Stimulated activated CD8-positive, alpha-beta memory T cell treated with anti-CD3 and anti-CD28 coated beads, Interleukin-2, amount 100 ng/mL, for 1 hour (primary cell): ENCODE measurements at places on chromosomes 4 and X.

GRCh38 chr4:87497159-87497558 is 32.0 kb downstream of the SPARCL1 start:
- no peak for DNase-seq

GRCh38 chr4:73801692-73802091 is 34.8 kb upstream of the CXCL6 start:
- DNase-seq = no peak

DNA sequence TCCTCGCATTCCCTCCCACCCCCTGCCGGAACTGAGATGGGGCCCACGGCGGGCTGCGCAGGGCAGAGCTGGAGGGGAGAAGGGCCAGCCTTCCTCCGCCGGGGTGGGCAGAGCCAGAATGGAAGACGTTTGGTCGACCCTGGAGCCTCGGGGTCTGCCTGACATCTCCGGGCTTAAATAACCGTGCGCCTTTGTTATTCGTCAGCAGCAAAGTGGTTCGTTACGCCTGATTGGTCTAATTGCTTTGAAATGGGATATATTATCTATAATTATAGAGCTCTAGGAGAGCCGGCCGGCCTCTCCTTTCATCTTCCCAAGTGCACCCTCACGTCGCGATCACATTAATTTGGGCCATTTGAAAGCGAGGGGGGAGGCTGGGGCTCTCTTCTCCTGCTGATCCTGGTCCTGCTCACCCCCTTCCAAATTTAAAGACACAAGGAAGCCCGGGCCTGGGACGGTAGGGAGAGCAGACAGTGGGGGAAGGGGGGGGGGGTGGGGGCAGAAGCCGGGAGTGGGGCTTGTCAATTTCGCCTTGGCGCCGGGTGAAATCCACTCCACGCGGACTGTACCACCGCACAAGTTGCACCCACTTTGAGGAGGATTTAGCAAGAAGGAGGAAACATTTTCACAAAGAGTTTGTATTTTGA is 4.7 kb upstream of the MSX1 start:
- DNase-seq = no peak

GRCh38 chrX:54116391-54116790 is 66.7 kb downstream of the FAM120C start:
- no peak for DNase-seq

- no peak for DNase-seq
Measured at GRCh38 chr4:139401368-139401767, 52.6 kb upstream of the RAB33B start.

GRCh38 chr4:41212616-41213203 is 1.6 kb downstream of the APBB2 start:
- no peak for DNase-seq

- DNase-seq = no peak
Measured at GRCh38 chr4:26372525-26373172, 51.8 kb downstream of the RBPJ start.

GRCh38 chr4:70734168-70734954 is 12.6 kb downstream of the RUFY3 start:
- no peak for DNase-seq

DNA sequence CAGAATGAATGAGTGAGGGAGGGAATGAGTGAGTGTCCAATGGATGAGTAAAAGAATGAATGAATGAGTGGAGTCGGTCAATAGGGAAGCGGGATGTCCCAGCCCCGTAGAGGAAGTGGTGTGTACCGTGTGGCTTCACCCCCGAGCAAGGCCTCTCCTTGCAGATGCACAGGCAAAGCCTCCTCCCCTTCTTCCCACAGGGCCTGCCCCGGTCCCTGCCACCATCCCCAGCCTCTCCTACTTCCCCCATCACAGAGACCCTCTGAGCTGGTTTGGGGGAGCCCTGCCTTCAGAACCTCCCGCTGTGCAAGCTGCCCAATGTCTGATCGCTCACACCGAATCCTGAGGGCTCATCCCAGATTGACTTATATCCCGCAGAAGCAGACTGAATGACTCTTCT is 13.6 kb downstream of the HTRA3 start:
- DNase-seq = no peak

GRCh38 chr4:3442460-3442958 is 741 bp downstream of the HGFAC start:
- DNase-seq = no peak

DNA sequence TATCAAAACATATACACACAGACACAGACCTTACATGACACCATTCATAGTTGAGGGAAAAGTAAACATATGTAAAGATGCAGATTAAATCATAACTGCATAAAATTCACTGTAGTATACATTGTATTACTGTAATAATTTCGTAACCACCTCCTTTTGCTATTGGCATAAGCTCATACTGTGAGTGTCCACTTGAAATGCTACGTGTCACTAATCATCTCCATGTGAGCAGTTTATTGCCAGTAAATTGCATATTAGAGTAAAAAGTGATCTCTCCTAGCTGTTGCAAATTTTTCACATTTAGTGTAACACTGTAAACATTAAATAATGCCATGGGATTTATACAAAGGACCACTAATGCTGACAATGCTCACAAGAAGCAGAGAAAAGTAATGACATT is 256.7 kb upstream of the GNPDA2 start:
- no peak for DNase-seq

DNA sequence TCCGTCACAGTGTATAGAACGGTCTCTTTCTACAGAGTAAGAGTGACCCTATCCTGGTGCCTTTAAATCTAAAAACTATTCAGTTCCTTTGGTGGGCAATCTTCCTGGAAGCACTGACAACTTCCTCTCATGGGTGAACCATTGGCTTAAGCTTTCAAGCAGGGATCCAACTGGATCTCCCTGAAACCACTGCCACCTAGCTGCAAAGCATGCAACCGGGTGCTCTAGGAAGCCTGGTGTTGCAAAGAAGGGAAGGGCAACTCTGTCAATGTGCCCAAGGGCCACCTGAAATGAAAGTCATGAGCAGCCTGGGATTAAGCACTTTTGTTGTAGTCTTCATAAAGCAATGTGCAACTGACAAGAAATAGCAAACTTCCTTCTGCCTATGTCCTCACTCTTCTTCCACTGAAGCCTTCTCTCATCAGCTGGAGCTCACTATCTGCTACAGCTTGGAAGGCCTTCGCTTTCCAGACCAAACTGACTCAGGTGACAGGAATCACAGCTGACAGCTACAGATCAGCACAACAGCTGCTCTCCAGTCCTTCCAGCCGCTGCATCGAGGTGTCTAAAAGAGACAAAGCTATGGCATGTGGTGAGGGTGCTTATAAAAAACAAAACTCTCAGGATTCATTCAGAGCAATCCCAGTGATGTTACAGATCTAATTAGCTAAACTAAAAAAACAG is 46.1 kb downstream of the SETD7 start:
- no peak for DNase-seq

GRCh38 chrX:15073313-15073712 is 196.6 kb downstream of the ASB9 start:
- DNase-seq = no peak

GRCh38 chrX:24607616-24608015 is 39.5 kb downstream of the PCYT1B start:
- no peak for DNase-seq

GRCh38 chr4:187027272-187027671 is 303.6 kb upstream of the FAT1 start:
- DNase-seq = no peak

DNA sequence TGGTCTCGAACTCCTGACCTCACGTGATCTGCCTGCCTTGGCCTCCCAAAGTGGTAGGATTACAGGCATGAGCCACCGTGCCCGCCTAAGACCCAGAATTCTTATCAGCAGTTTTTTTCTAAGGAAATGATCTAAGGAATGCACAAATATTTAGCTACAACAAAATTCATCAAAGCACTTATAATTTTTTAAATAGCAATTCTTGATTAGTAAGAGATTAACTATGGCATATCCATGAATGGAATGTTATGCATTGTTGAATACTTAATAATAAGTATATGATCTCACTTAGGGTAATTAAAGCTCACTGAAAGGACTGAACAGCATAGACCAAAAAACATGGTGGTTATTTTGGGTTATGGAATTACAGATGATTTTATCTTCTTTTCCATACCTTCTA is 18.4 kb downstream of the CENPU start:
- no peak for DNase-seq

GRCh38 chr4:121651597-121651996 is 45.2 kb downstream of the ANXA5 start:
- DNase-seq = no peak

GRCh38 chr4:1367230-1367935 is 20.4 kb downstream of the UVSSA start:
- no peak for DNase-seq

GRCh38 chr4:100694467-100694866 is 176.6 kb upstream of the EMCN start:
- no peak for DNase-seq

DNA sequence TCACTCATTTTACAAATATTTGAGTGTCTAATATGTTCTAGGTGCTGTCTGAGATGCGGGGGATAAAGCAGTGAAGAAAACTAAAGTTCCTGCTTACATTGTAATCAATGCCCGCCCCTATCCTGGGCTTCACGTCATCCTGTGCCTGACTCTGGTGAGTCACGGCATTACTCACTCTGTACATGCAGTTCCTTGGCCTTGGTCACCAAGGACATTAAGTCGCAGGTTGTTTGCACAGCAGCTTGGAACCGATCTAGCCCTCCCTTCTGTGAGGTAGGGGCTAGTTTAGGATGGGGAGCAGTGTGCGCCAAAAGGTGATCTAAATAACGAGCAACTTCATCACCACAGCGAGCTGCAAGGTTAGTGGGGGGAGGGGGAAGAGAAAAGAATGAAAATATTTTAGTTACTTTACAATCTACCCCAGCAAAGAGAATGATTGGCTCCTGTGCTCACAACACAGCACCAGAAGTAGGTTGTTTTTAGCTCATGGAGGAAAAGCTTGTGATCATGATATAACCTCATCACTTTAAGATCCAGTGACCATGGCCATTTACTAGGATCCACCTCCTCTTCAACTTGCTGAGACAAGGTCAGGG is 48.0 kb upstream of the HDAC8 start:
- DNase-seq = no peak

GRCh38 chr4:123506011-123506695 is 109.6 kb downstream of the SPRY1 start:
- no peak for DNase-seq

GRCh38 chr4:82642331-82642730 is 80.5 kb upstream of the TMEM150C start:
- no peak for DNase-seq

- DNase-seq = peak; percentile 68
Measured at GRCh38 chr4:10096201-10096977, 20.2 kb downstream of the WDR1 start.
